ENCODE measurements at places on chromosomes 1 and 21.

DNA sequence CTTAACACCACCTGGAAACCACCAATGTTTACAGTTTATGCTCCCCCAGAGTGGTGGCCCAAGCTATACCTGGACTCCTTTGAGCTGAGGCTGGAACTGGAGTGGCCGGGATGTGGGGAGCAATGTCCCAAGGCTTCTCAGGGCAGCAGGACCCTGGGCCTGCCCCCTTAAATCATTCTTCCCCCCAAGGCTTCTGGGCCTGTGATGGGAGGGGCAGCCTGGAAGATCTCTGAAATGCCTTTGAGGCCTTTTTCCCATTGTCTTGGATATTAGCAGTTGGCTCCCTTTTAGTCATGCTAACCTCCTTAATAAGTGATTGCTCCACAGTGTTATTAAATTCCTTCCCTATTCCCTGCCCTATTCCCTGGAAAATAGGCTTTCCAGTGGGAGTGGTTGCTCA lies 185.8 kb downstream of the HS2ST1 start:
- DNase-seq, result no peak

- no peak for DNase-seq
Measured at GRCh38 chr1:11882814-11883538, 24.2 kb upstream of the NPPB start.

DNA sequence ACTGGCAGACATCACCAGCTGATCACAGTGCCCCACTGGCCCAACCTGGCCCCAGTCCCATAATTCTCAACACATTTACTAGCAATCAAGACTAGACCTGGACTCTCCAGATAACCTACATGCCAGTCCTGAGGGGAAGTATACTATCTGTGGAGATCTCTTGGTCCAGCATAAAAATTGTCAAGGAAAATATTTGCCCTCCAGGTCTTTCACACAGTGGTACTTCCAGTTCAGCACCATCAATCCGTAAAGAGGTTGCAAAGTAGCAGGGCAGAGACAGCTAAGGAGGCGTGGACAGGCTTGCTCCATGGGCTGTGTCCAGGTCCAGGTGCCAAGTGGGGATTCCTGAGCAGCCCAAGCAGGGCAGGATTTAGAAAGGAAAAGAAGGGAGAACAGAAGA lies 143.6 kb upstream of the BACE2 start:
- no peak for DNase-seq

DNA sequence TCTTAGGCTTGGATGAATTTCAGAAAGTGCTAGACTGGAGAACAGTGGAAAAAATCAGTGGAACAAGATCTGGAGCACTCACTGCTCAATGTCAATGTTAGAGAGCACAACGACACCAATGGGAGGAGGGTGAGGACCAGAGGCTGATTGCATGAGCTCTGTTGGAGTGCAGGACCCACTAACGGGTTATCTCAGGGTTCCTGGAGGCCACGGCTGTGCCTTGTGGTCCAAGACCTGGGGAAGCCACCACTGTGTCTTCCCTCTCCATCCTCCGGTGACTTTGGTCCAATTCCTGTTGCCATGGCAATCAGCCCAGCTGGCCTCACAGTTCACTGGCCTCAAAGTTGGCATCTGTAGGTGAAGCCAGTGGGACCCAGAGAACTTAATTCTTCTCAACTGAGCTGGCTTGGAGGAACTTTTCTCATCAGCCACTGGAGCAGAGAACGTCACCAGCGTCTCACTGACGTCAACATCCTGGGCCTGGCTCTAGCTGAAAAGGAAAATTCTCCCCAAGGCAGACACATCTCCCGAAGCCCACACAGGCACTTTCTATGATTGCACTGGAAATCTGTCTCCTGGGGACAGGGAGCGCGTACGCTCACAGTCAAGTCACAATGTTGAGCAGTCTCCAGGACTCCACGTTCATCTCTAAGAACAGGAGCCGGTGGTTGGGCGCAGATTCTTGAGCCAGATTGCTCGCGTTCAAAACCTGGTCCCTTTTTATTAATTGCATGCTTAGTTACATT lies 21.9 kb upstream of the GPR157 start:
- DNase-seq, result no peak

GRCh38 chr21:42779431-42779861 lies 99.9 kb downstream of the WDR4 start:
- no peak for DNase-seq

- DNase-seq, result no peak
Measured at GRCh38 chr1:109094871-109095270, 4.3 kb downstream of the TMEM167B start.

DNA sequence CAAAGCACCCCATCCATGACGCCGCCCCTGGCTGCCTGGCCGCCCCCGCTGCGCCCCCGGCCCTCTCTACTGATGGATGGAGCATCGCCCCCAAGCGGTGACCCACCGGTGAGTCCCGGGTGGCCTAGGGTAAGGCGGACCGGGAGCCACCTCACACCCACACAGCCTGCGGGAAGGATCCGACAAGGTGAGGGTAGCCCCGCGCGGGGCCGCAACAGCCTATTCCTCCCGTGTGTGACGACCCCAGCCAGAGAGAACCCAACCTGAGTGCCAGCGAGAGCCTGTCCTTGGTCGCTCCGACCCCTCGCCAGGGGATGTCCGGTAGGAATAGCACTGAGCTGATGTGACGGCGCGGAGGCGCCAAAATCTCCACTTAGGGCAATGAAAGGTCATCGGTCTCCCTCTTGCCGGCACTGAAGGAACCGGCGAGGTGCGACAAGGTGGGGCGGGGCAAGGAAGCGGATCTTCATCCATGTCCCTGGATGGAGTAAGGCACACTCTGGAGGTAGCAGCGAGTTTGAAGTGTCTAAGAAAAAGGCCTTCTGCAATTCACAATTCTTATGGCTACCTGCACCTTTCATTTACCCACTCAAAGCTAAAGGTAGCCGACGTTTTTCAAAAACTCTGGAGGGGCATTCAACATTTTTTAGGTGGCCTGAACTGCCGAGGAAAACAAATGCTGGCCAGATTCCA lies 19.7 kb upstream of the CHIA start:
- no peak for DNase-seq

DNA sequence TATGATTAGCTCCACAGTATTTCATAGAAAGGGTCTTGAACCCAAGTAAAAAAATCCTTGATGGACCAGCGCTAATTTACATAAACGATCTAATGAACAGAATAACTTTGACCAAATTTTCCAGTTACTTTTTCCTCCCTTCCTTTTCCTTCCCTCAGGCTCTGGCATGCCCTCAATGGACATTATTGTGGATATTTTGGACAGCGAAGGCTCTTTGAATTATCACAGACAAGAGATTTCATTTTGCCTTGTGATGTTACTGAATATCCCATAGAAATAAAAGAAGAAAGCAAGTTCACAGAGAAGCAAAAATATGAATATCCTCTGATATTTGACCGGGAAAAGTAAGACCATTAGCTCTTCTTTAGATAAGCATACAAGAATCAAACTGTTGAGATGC lies 60.3 kb upstream of the EXO1 start:
- no peak for DNase-seq

- peak; percentile 80 for DNase-seq
Measured at GRCh38 chr1:110765640-110766335, 91.0 kb upstream of the KCNA3 start.

DNA sequence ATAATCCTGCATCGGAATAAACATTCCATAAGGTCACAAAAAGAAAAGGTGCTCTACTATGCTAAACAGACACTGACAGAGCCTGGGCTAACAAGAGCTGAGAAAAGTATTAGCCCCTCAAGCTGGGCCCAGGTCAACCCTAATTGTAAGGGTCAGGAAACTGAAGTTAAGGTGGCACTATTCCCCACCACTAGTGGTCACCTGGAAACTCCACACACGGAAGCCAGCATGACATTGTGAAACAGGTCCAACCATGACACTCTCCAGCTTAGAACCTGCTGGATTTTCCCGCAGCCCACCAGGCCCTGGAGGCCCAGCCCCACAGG lies 1.2 kb downstream of the PTTG1IP start:
- DNase-seq, result peak; percentile 36

GRCh38 chr1:21966247-21967000 lies 10.4 kb upstream of the CELA3B start:
- no peak for DNase-seq

GRCh38 chr1:2507744-2508155 lies 18.6 kb downstream of the PANK4 start:
- no peak for DNase-seq

DNA sequence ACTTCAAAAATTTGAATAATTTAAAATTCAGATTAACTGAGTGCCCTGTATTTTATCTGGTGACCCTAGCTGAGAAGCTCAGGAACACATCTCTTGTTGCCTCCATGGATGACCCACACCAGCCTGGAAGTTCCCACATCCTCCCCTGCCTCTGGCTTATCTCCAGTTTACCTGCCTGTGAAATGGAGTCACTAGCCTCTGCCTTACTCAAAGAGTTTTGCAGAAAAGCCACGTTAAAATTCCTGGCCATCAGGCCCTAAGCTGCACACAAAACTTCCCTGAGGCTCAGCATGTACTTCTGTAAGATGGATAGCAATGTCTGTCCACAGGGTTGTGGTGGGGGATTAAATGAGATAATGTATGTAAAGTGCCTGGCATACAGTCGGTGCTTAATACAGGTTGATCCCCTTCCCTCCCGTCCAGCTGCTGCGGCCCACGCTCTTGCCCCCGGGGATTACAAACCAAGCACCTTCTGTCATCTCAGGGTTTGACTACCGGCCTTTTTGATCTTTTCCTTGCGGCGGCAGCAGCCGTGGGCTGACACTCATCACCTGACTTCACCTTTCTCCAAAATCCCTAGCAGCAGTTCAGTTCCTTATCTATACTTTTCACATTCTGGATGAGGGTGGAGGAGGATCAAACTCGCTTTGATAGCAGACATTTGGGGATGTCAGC lies 136.5 kb downstream of the CSMD2 start:
- no peak for DNase-seq

GRCh38 chr1:247007511-247008405 lies at the start of gene ZNF695:
TSS of gene ZNF695 (minus strand) at chr1:247008057. CDS start at chr1:247007908, 149 bp downstream.
- DNase-seq, result peak; percentile 6

GRCh38 chr1:75764057-75764655 lies 21.9 kb upstream of the RABGGTB start:
- DNase-seq, result no peak

- DNase-seq, result no peak
Measured at GRCh38 chr1:196075621-196076020, 532.6 kb downstream of the KCNT2 start.

GRCh38 chr1:231099996-231100767 lies 60.1 kb upstream of the FAM89A start:
- DNase-seq, result no peak

DNA sequence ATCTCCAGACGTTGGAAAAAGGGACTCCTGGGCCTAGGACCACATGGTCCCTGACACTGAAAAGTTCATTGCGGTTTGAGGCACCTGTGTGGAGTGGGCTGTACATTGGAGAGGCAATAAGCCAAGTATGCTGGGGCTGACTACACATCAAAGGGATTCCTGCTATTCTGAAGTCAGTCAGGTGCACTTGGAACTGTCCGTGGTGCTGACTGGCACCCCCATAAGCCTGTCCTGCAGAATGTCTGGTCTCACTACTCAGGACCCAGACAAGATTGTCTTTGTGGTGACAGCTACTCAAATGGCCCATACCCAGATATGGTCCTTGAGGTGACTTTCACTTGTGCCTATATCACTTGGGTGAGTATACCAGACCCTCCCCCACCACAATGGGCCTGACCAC lies 150.6 kb downstream of the RWDD3 start:
- DNase-seq, result peak; percentile 48

- peak; percentile 63 for DNase-seq
Measured at GRCh38 chr1:101453844-101454243, 217.0 kb downstream of the S1PR1 start.

DNA sequence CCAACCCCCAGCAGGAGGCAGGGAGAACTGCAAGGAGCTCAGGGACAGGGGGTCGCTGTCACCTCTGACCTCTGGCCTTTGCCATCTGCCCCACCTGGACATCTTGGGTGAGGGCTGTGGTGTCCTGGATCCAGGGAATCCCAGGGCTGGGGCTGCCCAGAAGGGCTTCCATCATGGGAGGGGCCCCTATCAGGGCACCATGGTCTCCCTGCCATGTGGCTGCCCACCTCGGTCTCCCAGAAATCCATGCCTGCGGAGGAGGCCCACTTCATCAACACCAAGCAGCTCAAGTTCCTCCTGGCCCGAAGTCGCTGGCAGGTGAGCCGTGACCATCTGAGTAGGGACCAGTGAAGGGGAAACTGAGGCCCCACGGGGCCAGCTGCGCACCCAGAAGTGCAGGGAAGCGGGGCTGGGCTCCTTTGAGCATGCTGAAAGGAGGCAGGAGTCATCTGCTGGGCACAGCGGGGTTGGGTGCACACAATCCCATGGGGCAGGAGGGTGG lies 36.1 kb downstream of the TRIM11 start:
- no peak for DNase-seq

- no peak for DNase-seq
Measured at GRCh38 chr1:180265871-180266270, 35.8 kb downstream of the LHX4 start.

DNA sequence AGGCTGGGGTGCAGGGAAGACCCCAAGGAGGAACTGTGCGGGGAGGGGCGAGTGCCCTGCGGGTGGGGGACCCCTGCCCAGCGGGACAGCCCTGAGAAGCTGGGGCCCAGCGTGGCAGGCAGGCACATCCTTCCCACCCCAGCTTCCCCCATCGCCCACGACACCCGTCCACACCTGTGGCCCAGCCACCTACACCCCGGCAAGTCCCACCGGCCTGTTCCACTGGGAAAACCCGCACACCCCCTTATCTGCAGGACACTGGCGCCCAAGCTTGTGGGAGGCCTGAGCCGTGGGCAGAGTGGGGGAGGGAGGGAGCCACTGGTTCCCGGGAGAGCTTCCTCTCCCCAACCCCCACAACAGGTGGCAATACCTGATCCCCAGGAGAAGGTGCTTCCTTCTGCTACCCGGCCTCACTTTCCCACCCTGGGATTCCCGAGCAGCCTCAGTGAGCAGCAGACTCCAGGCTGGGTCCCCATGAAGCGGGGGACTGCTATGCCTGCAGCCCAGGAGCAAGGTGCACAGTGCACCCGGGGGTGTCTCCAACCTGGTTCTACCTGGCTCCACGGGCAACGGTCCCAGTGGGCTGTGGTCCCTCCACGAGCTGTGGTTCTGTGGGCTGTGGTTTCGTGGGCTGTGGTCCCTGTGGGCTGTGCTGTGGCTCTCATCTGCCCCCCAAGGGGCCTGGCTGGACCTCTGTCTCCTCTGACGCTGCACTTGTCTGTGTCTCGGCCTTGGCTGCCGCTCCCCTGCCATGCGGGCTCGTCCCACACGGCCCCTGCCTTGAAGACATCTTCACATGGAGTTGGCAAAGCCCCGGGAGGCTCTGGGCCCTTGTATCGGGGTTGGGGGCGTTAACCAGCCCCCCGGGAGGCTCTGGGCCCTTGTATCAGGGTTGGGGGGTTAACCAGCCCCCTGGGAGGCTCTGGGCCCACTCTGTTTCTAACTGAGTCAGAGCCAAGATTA lies 37.8 kb upstream of the POFUT2 start:
- no peak for DNase-seq

Data from GM12865 (cell line).